ENCODE measurements at places on chromosomes 6 and 20. TPM values are rescaled to one million over a fixed set of nuclear protein-coding genes. Genes with fewer than 3 reads are reported as not detected.

GRCh38 chr6:9086331-9086730, 651.0 kb upstream of the SLC35B3 start:
- DNase-seq, result no peak

DNA sequence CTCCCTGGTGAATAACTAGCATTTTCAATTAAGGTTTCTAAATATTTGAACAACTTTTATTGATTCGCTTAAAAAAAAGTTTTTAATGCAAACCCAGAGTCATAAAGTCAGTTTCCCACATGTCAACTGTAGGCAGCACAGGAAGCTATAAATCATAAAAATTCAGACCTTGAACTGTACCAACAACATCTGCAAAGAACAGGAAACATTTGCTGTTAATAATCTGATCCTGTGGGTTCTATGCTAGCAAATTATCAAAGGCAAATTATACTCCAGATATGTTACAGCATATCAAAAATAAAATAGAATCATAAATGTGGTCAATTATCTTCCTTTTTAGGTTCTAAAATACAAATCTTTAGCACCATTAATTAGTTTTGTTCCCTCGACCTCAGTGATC, 16.6 kb upstream of the MAP7 start:
- DNase-seq, result no peak

Gene PDE10A
- 8.9 TPM for polyA plus RNA-seq

- DNase-seq, result peak; percentile 26
Observed at GRCh38 chr6:27096834-27097511, 150.5 kb upstream of the PRSS16 start.

GRCh38 chr20:34876406-34877282, at the start of gene ACSS2:
Gene ACSS2, plus strand, starts transcription at chr20:34876612. Its CDS starts 34 bp downstream, at chr20:34876646.
- peak; percentile 95 for DNase-seq

- peak; percentile 95 for DNase-seq
Observed at GRCh38 chr20:38023181-38024001, 9.9 kb downstream of the TTI1 start.

DNA sequence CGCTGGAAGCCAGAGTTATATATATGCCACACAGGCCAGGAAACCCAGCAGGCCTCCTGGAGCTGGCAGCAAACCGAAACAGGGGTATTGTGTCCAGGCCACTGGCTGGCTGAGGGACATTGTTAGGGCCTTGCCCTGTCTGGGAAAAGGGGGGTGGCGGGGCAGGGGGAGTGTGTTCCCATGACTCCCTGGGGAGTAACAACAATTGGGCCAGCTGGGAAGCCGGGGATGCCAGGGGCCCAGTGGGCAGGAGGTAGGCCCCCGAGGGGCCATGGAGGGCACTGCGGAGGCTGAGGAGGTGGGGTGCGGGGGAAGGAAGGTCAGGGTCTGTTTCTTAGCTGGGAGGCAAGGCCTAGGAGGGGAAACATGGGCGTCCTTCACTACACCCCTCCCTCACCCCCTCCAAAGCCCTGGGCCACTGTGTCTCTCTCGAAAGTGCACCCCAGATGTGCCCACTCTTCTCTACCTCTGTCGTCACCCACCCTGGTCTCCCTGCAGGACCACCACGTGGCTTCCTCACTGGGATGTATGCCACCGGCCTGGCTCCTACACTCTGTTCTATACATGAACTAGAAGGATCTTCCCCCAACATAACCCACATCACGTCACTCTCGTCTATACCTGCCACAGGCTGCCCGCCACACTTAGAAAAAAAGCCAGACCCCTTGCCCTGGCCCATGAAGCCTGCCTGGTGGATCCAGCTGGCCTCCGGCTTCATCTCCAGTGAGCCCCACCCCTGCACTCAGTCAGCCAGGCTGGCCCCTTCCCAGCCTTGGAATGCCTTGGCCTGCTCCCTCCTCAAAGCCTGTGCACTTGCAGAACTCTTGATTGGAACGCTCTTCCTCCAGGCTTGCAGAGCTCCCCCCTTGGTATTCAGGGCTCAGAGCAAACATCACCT, 7.8 kb upstream of the E2F1 start:
- no peak for DNase-seq

GRCh38 chr6:27865850-27866356, 46.3 kb downstream of the OR2B2 start:
- DNase-seq, result no peak

Gene GCNT2
- 1.6 TPM for polyA plus RNA-seq

DNA sequence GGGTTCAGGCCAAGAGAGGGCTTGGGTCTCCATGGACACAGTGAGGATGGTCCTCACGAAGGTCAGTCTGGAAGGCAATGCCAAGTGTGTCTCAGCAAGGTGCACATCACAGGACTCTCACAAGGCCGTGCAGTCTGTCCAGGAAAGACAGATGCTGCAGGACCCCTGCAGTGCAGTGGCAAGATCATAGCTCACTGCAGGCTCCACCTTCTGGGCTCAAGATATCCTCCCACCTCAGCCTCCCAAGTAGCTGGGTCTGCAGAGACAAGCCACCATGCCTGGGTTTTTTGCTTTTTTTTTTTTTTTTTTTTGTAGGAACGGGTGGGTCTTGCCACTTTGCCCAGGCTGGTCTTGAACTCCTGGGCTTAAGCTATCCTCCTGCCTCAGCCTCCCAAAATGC, 26.4 kb downstream of the ZMYND8 start:
- DNase-seq, result no peak

Gene CYP39A1
- polyA plus RNA-seq, result not detected

DNA sequence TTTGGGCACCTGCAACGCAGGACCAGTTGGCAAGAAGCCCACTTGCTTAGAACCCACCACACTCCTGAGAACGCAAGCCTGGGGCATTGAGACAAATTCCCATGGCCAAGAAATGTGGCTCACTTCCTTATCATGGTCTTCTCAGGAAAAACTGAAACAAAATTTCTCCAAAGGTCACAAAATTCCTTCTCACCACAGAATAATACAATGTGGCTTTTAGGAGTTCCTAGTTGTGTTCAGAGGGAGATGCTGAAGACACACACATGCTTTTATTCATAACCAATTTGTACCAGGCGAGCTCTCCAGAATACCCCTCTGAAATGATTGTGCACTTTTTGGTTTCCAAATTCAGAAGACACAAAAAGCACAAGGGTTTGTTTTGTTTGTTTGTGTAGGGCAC, 31.6 kb downstream of the ADTRP start:
- DNase-seq, result no peak

- no peak for DNase-seq
Observed at GRCh38 chr6:18506382-18507017, 119.3 kb downstream of the RNF144B start.

GRCh38 chr6:88165087-88165843, 882 bp downstream of the CNR1 start:
- DNase-seq, result no peak

Gene HLA-DPA1
- polyA plus RNA-seq, result 0.10 TPM

Gene STX11
- polyA plus RNA-seq, result 0.17 TPM

DNA sequence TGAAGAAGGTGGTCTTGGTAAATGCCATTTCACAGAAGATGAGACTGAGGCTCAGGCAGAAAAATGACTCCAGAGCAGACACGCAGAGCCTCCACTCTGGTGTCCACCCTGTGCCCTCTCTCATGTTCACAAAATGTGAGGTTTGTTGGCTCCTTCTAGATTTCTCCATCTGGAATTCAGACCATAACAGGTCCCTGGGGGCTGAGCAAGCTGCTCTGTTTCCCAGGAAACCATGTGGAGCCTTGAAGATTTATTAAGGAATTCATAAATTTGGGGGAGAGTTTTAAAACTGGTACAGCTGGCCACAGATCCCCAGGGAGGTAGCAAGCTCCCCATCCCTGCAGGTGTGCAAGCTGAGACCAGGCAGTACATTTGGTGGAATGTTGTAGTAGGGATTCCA, 38.8 kb upstream of the SIRPA start:
- DNase-seq, result no peak

- DNase-seq, result no peak
Observed at GRCh38 chr6:3473773-3474172, 16.9 kb upstream of the SLC22A23 start.

DNA sequence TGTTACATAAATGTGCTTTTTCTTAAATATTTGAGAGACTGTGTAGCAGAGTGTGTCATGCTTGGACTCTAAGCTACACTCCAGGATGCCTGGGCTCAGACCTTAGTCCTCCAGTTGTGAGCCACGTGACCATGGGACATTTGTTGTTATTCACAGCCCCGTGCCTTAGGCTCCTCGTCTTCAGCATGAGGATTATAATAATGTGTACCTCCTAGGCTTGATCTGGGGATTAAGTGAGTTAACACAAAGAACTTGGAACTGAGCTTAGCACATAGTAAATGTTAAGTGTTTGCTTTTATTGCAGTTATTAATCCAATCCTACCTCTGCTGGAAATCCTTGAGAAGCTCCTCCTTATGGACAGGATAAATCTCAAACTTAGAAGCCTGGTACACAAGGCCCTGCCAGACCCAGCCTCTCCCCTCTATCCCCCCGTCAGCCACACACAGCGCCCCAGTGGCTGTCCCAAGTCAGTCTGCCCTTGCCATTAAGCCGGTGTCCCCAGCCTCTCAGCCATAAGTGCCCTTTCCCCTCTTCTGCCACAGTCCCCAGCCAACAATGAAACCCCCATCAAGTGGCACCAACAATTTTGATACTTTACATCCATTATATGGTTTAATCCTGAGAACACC, 177.5 kb downstream of the TMEM242 start:
- DNase-seq, result no peak

Gene IL17A
- polyA plus RNA-seq, result not detected

GRCh38 chr6:42778122-42778521, 3.7 kb upstream of the BICRAL start:
- DNase-seq, result no peak

DNA sequence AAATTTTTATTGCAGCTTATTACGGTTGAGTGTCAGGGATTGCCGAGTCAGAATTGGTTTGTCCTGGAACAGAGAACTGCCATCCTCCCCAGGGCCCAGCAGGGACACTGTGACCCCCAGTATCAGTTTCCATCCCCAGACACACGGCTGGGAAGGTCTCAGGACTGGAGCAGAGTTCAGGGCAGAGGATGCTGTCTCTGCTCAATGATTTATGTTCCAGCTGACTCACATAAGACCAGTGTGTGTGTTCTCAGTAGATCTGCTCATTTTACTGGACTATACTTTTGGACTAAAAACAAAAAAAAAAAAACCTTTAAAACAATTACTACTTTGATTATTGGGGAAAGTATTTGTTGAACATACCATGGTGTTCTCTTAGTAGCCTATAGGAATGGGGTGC, 44.2 kb downstream of the FNDC1 start:
- no peak for DNase-seq

DNA sequence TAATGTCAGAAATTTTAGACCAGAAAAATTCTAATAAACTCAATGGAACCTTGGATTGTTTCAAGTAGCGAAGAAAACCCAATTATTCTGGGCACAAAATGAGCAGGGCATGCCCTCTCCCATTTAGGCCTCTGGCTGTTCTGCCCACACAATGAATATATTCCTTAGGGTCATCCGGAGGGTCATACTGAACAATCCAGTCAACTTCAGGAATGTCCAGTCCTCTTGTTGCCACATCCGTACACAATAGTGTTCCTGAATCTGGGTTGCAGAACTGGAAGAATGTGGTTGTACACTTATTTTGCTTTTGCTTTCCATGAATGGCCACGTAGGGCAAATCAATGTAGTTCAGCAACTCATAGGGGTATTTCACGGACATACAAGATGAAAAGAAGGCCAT, 23.4 kb upstream of the RNF144B start:
- no peak for DNase-seq

GRCh38 chr6:4084444-4085331, 5.8 kb upstream of the FAM217A start:
- DNase-seq, result no peak

- DNase-seq, result no peak
Observed at GRCh38 chr6:106194949-106195921, 109.1 kb downstream of the PRDM1 start.

GRCh38 chr6:104326173-104327001, 533.3 kb downstream of the HACE1 start:
- no peak for DNase-seq

DNA sequence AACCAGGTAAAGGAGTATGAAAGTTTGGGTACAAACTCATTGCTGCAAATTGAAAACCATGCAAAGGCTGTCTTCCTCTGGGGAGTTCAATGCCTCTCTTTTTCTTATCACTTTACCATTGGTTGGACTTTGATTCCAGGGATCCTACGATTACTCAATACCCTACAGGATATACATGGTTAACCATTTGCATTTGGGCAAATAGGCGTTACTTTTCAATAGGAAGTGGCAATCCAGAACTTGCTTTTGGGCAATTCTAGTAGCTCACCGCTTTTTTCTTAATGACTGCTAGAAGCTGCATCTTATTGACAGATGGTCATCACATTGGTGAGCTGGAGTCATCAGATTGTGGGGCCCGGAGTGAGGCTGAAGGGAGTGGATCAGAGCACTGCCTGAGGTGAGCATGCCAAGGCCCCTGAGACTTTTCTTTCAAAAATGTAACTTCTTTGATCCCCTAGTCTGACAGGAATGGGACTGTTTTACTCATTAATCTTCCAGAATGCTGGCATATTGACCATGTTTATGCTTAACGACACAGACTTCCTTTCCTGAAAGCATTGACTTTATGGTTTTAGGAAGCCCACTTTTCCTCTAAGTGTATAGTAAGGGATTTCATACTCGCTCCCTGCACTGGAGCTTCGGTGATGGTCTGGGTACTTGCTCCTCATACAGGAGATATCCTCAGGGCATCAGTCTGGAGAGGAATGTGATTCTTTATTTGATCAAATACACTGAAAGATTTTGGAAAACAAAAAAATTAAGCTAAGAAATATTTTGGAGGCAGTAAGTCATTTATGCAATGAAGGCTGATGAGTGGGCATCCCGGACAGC, at the start of gene CCR6:
Gene CCR6, plus strand, starts transcription at position 270 of the 831 bp plus-strand sequence. CDS start 13,039 bp downstream, outside the sequence.
- DNase-seq, result no peak

Gene TNNC2
- 0.45 TPM for polyA plus RNA-seq

DNA sequence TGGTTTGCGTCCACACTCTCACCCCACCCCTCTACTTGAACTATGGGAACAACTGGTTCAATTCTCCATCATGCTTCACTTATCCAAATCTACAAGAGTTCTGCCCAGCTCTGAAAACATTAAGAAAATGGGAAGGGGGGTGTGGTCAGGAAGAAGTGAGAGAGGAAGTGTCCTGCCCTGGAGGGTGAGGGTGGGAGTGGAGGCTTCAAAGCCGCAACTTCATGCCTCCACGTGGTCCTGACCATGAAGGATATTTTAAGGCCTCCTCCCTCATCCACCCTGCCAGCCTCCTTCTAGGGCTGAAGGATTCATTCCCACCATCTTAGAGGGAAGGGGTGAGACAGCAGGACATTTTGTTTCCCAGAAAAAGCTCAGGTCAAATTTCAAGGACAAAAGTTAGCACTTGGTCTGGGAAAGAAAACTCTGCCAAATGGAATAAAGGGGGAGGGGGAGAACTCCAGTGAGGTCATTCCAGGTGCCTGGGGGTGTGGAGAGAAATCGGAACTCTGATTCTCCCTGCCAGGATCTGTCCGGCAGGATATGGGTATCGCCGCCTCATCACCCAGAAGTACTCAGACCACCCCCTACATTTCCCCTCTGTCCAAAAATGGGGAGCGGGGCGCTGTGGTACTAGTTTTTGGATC, 4.9 kb downstream of the RIMS4 start:
- no peak for DNase-seq

GRCh38 chr6:45959534-45960145, 56.0 kb downstream of the CLIC5 start:
- no peak for DNase-seq

Data from AG04450 (cell line).